CD4-positive, alpha-beta T cell treated with Interleukin-10 for 1 hour (primary cell): ENCODE measurements at places on chromosomes 1 and 21.

- DNase-seq, result peak; percentile 56
These were observed 1.5 kb downstream of the ZNF684 start for GRCh38 chr1:40532844-40533424.

- no peak for DNase-seq
These were observed 31.5 kb downstream of the WNT2B start for GRCh38 chr1:112540226-112540794.

GRCh38 chr1:37634244-37634991, at the start of gene RSPO1:
TSS of gene RSPO1 (minus strand) at chr1:37634892. CDS start at chr1:37629661, 5,231 bp downstream.
- no peak for DNase-seq

DNA sequence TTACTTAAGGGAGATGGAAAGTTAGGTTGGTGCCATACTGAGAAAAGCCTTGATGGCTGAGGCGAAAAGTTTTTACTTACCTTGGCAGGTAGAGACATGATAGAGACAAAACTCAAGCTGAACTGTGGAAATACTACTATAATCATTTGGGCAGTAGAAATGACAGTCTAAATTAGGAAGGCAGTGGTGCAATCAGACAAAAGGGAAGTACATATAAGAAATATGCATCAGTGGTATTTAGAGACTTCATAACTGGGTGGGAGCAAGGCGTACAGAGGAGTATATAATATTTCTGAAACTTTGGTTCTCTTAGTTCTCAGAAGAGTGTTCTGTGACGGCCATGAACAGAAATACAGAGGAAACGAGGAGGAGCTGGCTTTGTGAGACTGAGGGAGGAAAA, 2.4 kb upstream of the CEP350 start:
- no peak for DNase-seq

DNA sequence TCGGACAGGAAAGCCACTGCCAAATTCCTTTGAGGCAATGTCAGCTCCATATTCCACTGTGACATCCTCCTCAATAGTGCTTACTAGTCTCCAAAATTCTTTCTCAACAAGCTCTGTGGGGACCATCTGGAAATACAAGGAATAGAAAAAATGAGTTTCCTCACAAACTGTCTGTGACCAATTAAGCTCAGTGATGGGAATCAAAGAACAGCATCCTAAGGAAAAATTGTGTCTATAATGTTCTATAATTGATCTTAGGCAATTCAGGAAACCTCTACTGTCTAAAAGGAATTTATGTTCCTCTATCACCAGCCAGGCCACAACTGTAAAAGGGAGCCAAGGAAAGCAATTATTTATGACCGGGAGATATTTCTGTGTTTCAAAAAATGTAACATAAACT, 46.1 kb upstream of the SYT2 start:
- no peak for DNase-seq

DNA sequence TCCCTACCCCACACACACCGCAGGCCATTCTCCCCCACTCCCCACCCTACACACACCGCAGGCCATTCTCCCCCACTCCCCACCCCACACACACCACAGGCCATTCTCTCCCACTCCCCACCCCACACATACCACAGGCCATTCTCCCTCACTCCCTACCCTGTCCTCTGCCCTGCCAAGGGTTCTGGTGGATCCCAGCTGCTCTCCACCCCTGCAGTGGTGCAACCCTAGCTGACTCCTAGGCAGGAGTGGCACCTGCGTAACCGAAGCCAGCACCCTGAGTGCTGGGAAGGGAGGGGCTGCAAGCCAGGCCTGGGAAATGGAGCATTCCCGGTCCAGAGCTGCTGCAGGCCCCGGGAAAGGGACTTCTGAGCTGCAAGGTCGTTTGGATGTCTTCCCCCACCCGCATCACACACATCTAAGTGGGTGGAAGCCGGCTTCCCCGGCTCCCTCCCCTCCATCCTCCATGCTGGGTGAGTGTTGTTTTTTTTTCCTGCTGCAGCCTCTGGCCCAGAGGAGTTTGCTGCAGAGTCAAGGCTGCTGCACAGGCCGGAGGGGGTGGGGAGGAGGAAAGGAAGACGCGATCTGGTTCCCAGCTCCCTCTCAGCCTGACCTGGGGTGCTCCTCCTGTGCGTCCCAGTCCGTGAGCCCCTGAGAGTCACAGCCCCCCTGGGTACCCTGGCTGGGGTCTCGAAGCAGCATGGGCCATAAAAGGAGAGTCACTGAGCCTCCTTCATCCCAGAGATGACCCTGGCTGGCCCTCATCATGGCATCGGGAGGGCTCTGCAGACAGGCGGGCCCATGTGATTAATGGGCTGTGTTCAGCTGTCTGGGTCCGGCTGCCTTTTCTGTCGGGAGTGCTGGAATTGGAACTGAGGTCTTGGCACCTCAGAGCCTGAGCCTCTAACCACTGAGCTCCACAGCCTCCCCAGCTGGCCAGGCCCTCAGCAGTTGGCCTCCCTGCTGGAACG, 16.1 kb downstream of the H6PD start:
- DNase-seq, result no peak

DNA sequence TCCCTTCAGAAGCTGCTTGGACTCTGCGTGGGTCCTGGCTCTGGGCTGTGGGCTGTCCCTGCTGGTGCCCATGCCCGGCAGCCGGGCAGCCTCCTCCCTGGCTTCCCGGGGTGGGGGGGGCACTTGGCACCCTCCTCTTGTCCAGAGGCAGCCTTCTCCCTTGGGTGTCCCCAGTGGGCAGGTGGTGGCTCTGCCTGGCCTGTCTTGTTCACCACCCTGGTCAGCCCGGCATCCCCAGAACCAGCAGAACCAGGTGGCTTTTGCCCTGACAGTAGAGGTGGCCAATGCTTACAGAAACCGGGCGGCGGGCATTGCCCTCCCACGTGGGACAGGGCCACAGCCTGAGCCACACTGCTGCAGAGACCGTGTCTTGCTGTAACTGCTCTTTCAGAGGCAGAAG, 38.0 kb downstream of the CFAP74 start:
- DNase-seq, result no peak

- DNase-seq, result peak; percentile 51
These were observed 53.0 kb downstream of the IER5 start for GRCh38 chr1:181141431-181141910.

- peak; percentile 35 for DNase-seq
These were observed 7.9 kb downstream of the ACAP3 start for GRCh38 chr1:1299686-1300351.

DNA sequence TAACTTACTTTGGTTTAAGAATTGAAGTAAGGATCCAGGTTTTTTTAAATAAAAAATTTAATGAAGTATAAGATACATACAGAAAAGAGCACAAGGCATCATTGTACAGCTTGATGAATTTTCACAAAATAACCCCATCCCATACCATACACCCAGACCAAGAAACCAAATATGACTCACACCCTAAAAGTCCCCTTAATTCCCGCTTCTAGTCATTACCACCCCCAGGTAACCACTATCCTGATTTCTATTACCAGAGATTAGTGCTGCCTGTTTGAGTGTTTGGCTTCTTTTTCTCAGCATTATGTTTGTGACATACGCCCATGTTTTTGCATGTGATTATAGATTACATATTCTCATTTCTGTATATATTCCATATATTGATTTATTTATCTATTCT, 98.5 kb upstream of the HIVEP3 start:
- no peak for DNase-seq

DNA sequence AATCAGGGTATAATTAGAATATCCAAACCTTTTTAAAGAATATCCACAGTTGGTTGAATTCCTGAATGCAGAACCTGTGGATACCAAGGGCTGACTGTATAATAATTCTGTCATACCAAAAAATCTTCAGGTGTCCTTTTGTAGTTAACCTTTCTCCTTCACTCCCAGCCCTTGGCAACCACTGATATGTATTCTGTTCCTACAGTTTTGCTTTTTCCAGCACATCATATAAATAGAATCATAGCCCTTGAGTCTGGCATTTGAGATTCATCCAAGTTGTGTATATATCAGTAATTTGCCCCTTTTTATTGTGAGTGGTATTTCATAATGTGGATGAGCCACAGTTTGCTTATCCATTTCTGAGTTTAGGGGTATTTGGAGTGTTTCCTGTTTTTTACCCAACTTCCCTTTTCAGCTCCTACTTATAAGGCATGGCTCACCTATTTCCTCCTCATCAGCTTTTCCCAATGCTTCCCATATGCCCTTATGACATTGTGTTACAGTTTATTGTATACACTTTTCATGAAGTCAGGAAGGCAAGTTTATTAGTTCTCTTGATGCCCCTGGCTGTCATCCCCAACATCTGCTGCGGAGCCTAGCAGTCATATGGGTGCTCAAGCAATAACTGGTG, 35.0 kb upstream of the AGO1 start:
- DNase-seq, result no peak

- DNase-seq, result no peak
These were observed 75.2 kb upstream of the TEKT2 start for GRCh38 chr1:36008546-36009197.

GRCh38 chr1:5617179-5617520, 375.1 kb downstream of the NPHP4 start:
- DNase-seq, result no peak

GRCh38 chr1:147798731-147799130, 38.3 kb upstream of the GJA5 start:
- no peak for DNase-seq

- DNase-seq, result no peak
These were observed 700 bp downstream of the PIGV start for GRCh38 chr1:26788515-26788785.

GRCh38 chr1:112618721-112619517, at the start of gene ST7L:
TSS of gene ST7L (minus strand) at chr1:112619141. CDS start at chr1:112619113, 28 bp downstream.
- peak; percentile 66 for DNase-seq

GRCh38 chr1:54163051-54163450, 10.3 kb upstream of the CDCP2 start:
- DNase-seq, result no peak

DNA sequence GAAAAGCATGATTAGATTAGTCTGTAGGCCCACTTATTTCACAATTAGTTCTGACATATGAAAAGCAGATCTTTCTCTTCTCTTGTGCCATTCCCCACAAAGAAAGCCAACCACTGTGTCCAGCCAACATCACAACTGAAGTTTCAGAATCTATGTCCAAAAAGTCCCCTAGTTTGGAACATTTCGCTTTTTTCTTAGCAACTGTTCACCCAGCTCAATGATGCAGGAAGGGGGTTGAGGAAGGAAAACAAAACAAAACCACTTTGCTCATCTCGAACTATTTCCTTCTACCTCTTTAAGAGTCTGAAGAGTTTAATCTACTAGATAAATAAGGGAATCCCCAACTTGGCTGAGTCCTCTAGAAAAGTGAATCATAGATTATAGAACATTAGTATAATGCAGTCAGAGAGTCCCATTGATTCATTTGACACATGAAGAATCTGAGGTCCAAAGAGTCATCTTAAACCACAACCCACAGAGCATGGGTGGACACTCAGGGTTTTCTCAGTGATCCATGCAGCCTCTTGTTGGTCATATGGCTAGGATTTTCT, 159.3 kb upstream of the SGIP1 start:
- DNase-seq, result peak; percentile 60

DNA sequence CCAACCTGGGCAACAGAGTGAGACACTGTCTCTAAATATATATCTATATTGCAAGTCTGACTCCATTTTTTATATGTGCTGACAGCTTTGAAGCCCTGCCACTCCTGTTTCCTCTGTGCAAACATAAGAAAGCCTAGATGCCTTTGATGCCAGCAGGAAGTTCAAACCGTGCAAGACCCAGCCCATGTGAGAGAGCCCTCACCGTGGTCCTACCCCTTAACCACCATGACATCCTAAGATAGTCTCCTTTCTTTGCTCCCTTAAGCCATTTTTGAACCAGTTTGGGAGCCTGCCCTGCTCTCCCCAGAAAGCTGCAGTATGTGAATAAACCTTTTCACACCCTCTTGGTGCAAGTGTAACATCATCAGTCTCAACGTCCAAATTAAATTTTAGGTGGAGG, 3.7 kb upstream of the DIPK1A start:
- peak; percentile 71 for DNase-seq

DNA sequence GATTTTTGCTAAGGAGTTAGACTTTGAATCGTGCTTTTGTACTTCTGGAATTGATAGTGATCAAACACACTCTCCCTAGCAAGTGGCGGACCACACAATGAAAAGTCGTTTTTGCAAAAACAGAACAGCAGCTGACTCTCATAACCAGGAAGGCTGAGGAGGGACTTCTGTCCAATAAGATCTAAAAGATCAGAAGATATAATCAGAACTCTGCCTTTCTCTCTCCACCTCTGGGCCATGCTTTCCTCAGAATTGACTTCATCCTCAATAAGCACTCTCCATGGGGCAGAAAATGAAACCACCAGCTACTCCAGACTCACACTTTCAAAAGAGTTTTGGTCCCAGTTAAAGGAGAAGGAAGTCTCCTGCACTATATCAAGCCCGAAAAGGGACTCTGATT, 55.3 kb upstream of the SAMD13 start:
- DNase-seq, result no peak
